Pancreas (tissue), 10 donors: ENCODE measurements at places on chromosomes 16 and 17. TPM values are rescaled to one million over a fixed set of nuclear protein-coding genes. Genes with fewer than 3 reads are reported as not detected.

Gene ZCCHC14
- 11.2 TPM for polyA plus RNA-seq

GRCh38 chr16:67673712-67674580 lies 7.3 kb downstream of the C16orf86 start:
- peak; percentile 71 for DNase-seq

DNA sequence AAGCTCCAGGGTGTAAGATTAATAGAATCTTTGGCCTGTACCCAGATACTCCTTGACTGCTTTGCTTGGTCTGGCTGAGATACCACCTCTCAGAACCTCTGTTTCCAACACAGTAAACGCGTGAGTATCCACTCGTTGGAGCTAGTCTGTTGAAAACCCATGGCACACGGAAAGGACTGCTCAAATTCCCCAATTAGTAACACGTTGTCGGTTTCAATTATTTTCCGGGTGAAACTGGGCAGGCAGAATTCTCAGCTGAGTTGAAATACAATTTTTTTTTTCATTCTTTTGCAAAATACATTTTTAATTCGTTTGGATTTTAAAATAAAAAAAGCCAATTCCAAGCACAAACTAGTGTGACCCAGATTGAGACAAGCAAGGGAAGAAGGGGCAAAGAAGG lies 120.5 kb downstream of the MAF start:
- DNase-seq = no peak

DNA sequence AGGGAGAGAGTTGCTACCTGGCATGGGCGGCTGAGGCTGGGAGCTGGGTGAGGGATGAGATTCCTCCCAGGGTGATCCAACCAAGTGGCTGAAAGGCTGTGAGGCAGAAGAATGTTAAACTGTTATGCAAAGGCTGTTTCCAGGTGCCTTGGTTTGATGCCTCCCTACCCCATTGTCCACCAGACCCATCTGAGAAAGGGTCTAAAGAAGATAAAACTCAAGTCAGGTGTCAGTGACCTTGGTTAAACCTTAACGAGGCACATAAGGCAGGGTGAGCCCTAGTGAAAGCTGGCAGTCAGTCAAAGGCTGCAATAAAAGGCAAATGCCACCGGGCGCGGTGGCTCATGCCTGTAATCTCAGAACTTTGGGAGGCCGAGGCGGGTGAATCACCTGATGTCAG lies 23.8 kb downstream of the LDHD start:
- no peak for DNase-seq
